Stimulated activated CD4-positive, alpha-beta T cell treated with anti-CD3 and anti-CD28 coated beads, Interleukin-12 subunit alpha, Interleukin-12 subunit beta, amount 100 ng/mL, for 48 hours (primary cell): ENCODE measurements at places on chromosomes 3 and 15.

DNA sequence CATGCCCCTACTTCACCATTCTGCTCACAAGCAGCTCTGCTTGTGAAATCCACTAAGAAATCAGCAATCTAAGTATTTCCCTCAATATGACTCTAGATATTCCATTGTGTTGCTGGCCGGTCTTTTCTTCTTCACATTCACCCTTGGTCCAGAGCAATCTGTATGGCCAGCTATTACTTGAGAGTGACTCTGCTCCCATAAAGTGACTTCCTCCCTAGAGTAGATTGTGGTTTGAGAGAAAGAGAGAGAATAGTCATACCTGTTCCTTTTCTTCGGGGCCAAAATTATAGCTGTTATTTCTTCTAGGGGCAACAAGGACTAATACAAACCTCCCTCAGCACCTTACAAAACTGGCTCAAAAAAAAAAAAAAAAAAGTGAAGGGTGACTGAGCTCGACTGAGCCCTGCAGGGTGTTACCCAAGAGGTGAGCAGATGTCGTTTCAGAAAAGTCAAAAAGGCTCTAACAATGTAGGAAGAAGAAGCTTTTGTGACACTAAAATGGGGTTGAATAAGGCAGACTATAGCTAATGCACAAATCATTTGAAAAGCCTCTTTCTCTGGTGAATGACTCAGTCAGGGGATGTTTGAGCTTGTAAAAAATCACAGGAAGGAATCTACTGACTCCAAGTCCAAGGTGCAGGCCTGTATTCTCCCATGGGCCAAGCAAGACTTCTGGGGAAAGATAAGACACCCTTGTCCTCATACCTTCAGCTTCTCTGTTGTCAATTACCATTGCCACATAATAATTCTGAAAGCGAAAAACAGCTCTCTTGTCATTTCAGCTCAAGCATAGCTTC is 161.0 kb upstream of the SLC24A5 start:
- no peak for DNase-seq

GRCh38 chr15:71761649-71762048 is 48.7 kb upstream of the NR2E3 start:
- no peak for DNase-seq

- DNase-seq = no peak
Observed at GRCh38 chr3:144590854-144591253, 619.2 kb downstream of the DIPK2A start.

- no peak for DNase-seq
Observed at GRCh38 chr15:74667975-74668374, 27.8 kb downstream of the EDC3 start.

GRCh38 chr15:73637527-73637926 is 4.3 kb upstream of the NPTN start:
- no peak for DNase-seq

DNA sequence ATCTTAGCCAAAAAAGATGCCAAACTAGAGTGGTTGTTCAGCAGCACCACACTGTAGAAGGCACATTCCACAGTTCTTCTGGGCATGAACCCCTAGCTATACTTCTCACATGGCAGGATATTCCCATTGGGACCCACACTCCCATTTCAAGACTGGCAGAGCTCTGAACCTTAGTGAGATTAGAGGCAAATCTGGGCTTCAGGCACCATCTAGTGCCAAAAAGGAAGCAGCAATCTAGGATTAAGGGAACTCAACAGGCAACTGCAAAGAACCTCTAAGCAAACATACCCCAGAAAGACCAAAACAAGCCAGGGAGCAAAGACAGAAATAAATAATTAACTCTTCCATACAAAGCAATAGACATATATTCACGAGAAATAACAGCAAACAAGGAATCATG is 66.2 kb downstream of the TAFA4 start:
- no peak for DNase-seq

DNA sequence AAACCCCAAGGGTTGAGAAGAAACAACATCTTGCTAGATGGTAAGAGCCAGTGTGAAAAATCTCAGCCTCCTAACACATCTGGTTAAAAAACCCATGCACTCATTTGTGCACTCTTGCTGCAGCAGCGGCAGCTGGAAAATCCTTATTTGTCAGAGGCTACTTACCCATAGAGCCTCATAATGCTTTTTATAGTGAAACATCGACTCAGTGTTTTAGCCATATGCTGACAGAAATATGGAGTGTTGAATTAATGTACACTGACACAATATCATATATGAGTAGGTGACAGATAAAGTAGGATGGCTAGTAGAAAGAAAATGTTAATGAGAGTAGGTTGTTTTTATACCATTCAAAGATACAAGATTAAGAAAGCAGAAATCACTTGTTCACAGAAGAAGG is 13.0 kb downstream of the SLC9A9 start:
- DNase-seq = no peak

DNA sequence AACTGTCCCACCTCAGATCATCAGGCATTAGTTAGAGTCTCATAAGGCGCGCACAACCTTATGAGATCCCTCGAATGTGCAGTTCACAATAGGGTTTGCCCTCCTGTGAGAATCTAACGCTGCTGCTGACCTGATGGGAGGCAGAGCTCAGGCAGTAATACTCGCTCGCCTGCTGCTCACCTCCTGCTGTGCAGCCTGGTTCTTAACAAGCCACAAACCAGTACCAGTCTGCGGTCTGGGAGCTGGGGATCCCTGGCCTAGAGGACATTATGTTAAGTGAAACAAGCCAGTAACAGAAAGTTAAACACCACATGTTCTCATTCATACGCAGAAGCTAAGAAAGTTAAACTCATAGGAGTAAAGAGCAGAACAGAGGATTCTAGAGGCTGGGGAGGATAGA is 47.0 kb downstream of the MAP3K13 start:
- DNase-seq = no peak

- no peak for DNase-seq
Observed at GRCh38 chr15:86054338-86054737, 25.3 kb upstream of the AGBL1 start.

DNA sequence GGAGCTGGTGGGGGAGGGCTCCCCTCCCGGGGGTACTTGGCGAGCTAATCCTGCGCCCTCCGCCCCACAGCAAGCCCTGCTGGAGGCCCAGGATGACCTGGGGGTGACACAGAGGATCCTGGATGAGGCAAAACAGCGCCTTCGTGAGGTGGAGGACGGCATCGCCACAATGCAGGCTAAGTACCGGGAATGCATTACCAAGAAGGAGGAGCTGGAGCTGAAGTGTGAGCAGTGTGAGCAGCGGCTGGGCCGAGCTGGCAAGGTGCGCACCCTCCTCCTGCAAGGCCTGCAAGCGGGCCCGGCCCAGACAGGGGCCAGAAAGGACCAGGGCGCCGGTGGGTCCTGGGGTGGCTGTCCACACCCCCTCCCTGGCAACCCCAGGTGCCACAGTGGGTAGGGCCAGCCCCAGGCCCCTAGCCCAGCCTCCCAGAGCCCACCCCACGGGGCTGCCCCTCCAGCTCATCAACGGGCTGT is 56.5 kb downstream of the SEMA3G start:
- DNase-seq = no peak

- DNase-seq = no peak
Observed at GRCh38 chr15:84631706-84632272, 22.3 kb downstream of the WDR73 start.

GRCh38 chr3:15983232-15983631 is 185.5 kb upstream of the ANKRD28 start:
- no peak for DNase-seq
